ENCODE measurements at places on chromosomes 2 and 18.
A peak's percentile ranks its signal among the peaks of the same experiment; 100 is the strongest.

GRCh38 chr2:160490733-160491685, 2.6 kb downstream of the RBMS1 start:
- no peak for DNase-seq

- no peak for DNase-seq
Observed at GRCh38 chr2:124623560-124623959, 598.5 kb downstream of the CNTNAP5 start.

DNA sequence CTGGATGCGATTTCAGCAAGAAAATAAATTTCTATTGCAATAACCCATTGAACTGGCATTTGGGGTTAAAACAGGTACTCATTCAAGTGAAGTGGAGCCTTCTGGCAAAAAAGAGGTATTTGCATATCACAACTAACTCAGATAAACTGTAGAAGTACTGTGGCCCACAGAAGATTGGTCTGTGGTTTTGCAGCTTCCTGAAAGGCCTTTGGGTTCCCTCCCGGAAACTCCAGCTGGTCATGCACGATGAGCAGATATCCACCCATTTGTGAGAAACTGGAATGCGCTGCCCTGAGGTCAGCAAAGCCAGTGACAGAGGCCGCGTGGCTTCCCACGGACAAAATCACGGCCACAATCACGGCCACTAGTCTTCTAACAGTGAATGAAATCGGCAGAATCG, 106.3 kb downstream of the EPHA4 start:
- no peak for DNase-seq

DNA sequence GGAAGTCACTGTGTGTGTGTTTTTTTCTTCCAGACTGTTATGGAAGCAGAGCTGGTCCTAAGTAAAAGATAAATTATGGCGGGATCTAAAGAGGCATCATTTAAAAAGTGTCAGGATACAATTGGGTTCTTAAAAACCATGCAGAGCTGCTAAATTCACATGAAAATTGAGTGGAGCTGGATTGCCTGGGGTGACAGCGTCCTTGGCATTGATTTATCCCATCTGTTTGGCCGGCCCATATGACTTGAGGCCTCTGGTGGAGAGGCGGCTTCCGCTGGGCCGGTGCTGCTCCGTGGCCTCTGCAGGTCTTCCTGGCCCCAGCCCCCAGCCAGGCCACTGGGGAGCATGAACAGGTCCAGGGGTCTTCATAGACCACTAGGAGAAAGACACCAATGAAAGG, 165.5 kb downstream of the GLI2 start:
- no peak for DNase-seq

GRCh38 chr2:70024284-70024683, 62.9 kb upstream of the ASPRV1 start:
- DNase-seq = no peak

DNA sequence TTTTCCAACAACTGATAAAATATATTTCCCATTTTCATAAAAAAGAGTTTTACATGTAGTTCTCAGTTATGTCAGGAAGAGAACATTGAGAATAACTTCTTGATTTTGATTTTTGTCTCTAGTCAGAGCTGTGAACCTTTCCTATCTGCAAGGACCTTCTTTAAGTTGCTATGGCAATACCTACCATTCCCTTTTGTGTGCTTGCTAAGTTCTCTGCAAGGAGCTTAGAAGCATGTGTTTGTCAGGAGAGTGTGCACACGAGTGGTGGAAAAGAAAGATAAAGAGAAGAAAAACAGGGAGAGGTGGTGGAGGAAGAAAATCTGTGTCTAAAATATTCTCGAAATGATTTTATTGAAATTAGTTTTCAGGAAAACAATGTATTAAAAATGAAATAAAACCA, 140.3 kb upstream of the SLC8A1 start:
- no peak for DNase-seq

DNA sequence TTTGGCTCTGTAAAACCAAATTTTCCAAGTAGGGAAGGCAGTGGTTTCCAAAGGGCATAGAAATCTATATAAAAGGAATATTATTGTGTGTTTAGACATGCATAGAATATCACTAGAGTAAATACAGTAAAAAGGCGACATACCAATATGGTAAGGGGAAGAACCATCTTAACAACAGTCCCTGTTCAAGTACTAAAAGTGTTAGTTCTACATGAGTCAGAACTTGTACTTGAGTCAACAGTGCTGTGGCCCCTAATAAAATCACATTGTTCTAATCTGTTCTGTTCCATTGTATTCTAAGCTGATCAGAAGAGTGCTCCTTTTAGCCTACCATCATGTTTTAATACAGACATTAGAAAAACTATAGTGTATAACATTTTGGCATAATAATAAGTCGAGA, 36.1 kb upstream of the TNFRSF11A start:
- DNase-seq = no peak

GRCh38 chr2:220127311-220127710, 499.9 kb downstream of the SLC4A3 start:
- DNase-seq = no peak

- DNase-seq = no peak
Observed at GRCh38 chr2:203732092-203732952, 25.9 kb downstream of the CD28 start.

GRCh38 chr2:197011801-197012641, 85.5 kb upstream of the PGAP1 start:
- peak; percentile 67 for DNase-seq

GRCh38 chr18:78632111-78632541, 347.5 kb upstream of the SALL3 start:
- no peak for DNase-seq

DNA sequence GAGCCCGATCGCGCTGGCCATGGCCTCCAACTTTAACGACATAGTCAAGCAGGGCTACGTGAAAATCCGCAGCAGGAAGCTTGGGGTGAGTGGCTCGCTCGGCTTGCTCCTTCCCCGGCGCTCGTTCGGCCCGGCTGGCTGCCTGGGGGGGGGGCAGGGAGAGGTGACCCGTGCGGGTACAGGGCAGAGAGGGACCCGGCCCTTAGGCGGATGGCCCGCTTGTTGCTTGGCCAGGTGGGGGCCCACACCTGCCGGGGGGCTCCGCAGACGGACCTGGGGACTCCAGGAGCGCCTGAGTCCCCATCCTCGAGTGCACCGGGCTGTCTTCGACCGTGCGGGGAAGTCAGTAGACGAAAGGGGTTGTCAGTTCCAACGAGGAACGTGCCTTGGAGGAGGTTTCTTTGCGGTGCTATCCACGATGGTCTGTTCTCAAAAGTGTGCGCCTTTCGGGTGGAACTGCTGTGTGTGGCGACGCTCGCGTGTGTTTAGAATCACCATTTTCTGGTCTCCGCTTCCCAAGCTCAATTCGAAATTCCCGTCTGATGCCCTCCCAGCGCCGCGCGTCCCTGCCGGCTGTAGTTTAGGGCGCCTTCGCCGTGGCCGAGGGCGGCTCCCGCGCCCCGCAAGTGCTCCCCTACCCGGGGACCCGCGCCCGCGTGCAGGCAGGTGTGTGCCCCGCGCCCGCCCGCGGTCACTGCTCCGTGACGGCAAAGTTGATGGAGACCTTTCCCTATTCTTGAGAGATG, 711 bp downstream of the DOK6 start:
- peak; percentile 17 for DNase-seq

DNA sequence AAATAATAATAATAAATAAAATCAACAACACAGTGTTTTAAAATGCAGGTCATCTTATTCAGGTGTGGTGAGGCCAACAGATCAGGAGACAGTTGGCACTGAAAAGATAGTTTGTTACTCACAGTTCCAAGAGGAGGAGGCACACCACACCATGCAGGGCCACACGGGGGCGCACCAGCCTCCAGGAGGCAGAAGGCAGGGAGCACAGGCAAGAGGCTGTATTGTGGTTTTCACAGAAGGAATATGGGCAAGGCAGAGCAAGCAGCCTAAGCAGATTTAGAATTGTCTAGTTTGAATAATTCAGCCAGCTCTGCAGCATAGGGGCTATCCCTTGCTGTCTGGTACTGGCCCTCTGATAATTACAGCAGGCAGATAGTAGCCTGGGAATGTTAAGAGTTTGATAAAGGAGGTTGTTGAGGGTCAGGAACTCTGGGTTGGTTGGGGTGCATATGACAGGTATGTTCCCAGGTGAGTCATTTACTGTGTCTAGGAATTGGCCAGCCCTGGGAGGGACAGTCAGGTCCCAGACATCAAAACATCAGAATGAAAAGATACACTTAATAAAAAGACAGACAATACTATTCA, 31.3 kb downstream of the KIAA2012 start:
- peak; percentile 47 for DNase-seq

DNA sequence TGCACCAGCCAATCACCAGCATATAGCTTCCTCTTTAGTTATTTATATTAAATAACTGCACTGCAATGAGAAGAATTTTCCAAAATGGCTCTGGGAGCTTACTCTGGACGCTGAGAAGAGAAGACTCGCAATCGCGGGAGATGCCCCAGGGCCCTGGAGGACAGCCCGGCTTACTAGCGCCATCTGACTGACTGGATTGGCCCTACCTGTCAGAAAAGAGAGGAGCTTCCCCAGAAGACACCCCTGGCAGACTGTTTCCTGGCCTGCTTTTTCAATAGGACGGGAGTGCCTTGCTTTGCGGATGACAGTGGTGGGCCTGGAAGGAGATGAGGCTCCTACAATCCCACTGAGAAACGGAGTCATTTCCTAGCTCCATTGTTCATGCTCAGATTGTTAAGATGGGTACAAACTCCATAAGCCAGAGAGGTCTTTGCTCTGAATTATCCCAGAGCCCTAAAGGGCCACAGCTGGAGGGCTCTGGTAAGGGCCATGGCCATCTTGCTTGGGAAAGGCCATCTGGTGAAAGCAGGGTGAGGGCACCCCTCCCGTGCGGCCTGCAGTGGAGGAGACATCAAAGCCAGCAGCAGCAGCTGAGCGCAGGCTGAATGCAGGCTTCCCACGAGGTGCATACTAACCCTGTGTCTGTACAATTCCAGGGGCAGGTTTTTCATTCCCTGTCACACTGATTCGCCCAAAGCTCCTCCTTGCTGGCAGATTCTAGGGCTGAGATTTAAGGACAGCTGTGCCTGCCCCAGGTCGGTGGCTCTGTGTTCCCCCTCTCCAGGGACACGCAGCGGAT, 92.1 kb downstream of the GALR1 start:
- no peak for DNase-seq

DNA sequence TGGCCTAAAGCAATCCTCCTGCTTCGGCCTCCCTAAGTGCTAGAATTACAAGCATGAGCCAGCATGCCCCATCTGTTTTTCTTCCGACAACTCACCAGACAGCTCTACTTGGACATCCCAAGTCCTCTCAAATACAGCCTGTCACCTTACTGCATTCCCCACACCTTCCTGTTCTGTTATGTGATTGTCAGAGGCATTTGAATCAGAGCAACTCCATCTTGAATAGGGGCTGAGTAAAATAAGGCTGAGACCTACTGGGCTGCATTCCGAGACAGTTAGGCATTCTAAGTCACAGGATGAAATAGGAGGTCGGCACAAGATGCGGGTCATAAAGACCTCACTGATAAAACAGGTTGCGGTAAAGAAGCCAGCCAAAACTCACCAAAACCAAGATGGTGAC, 17.3 kb downstream of the ACVR1 start:
- no peak for DNase-seq

DNA sequence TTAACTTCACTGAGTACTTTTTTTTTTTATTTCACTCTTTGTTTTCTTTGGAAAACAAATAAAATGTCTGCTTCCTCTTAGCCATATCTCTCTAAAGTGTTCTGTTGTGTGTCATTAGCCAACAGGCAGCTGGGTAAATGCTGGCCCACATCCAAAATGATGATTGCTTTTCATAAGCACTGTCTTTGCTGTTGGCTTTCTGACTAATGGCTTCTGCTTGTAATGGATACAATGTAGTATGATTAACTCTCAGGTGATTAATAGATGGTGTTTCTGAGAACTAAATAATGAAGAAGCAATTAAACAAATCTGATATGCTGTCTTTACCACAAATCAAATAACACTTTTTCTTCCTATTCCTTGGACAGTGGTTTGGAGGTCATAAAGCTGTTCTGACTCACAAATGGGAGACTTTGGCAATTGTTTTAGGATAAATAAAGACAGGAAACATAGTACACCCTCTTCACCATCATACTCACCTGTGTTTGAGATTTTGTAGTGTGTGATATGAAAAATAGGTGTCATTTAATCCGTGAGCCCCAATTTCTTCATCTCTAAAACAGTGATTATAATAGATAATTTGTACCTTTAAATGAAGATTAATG, 888.4 kb downstream of the TSN start:
- DNase-seq = peak; percentile 9

GRCh38 chr2:162433491-162433890, 89.6 kb downstream of the GCA start:
- DNase-seq = no peak

- no peak for DNase-seq
Observed at GRCh38 chr2:127563458-127564428, 28.3 kb downstream of the MYO7B start.

GRCh38 chr2:120287183-120288015, 34.7 kb downstream of the RALB start:
- DNase-seq = no peak

- no peak for DNase-seq
Observed at GRCh38 chr2:47990503-47990902, 84.2 kb upstream of the FBXO11 start.

- DNase-seq = no peak
Observed at GRCh38 chr2:238978497-238978896, 130.6 kb downstream of the TWIST2 start.

- no peak for DNase-seq
Observed at GRCh38 chr2:101737478-101738255, 40.2 kb downstream of the MAP4K4 start.

DNA sequence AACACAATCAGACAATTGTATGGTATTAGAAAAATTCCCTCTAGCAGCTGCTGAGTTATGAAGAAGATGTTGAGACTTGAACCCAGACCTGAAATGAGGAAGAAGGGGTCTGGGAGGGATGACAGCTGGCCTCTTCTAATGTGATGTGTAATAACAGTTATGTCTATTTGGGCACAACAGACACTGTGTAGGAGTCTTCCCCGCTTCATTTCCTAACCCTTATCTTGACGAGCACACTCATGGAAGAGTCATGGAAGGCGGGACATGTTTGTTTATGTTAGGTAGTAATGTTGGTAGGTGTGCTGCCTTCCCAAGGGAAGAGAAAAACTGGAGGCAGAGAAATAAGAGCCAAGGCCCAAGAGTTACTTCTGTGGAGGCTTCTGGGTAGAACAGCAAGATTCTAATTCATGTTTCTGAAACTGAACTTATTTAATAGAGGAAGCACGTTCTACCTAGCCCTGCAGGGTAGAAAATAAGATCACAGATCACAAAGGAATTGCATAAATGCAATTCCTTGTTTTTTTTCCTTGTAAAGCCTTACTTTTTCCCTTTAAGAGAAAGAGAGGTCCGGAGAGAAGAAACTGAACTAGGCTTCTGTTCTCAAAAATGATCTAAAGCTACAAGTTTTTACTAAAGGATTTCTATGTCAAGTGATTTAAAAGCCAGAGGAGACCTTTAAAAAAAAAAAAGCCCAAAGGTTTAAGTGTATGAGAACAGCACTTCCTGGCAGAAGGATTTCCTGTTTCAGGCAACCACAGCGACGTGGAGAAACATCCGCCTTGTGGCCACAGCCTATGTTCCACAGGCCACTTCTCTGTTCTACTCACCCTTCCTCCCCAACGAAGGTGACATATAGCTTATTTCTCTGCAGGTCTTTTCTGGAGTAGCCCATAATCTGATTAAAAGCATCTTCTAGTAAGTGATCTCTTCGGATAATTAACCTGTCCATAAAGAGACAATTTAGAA, 68.5 kb upstream of the STK17B start:
- DNase-seq = no peak

GRCh38 chr2:11569636-11570035, 35.8 kb downstream of the GREB1 start:
- DNase-seq = no peak

Measured in HuH-7 (cell line).